ENCODE measurements at places on chromosomes 3 and 15.

DNA sequence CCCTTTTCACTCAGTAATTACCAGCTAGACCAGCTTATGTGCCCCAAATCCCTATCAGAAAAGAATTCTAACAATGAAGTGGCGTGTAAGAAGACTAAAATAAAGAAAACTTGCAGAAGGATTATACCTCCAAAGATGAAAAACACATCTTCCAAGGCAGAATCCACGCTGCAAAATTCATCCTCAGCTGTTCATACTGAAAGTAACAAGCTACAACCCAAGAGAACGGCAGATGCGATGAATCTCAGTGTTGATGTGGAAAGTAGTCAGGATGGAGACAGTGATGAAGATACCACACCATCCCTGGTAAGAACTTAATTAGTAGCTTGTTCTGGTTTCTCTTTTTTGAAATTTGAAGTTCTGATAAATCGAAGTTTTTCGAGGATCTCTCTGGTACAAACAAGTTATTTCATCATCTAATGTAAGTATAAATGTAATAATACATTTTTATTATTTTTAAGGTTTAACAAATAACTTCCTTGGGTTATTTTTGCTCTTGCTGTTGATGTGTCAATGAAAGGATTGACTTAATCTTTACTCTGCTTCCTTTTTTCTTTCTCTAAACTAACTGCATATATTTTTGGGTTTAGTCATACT, 1.4 kb downstream of the WDR76 start:
- no peak for DNase-seq

- peak; percentile 33 for DNase-seq
Observed at GRCh38 chr3:71006810-71007785, 576.4 kb downstream of the FOXP1 start.

DNA sequence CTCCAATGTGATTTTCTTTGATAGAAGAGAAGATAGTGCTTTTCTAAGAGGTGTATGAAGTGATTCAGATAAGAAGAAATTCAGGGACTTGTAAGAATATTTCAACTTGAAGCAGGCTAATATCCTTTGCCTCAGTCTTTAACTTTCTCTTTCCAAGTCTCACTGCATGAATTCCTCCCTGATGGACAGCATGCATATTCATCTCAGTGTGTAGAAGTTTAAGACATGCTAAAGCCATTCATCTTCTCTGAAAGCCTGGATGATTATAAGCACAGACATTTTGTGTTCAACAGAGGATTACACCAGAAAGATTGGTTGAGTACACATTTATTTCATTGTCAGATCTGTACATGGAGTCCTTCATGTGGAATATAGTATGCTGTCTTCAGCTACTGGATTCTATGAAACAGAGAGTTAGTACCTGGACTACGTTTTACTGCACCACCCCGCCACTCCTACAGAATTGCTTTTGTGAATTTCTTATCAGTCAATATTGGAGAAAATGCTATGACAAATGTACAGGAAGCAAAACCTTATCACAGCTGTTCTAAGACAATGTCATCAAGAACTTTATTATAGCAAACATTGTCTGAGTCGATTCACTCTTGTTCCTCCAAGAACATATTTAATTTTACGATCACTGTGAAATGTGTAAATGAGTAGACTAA, 1346.1 kb downstream of the OTOL1 start:
- DNase-seq, result no peak

- DNase-seq, result no peak
Observed at GRCh38 chr3:106533788-106534160, 665.0 kb upstream of the CBLB start.

DNA sequence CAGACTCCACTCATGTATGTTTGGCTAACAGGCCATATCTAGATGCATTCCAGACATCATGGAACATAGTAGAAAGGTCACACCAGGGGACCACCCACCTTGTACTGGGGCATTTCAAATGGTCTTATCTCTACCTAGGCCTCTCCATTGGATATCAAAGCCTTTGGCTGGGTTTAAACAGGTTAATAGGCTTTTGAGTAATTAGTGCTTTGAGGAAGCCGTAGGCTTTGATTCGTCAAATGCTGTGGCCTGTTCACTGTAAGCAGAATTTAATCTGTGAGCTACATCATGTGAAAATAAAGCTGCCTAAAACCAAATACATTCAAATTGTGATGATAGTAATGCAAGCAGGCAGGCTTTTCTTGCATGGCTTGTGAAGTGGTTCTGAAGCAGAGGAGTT, 129.5 kb downstream of the ST8SIA2 start:
- DNase-seq, result no peak

DNA sequence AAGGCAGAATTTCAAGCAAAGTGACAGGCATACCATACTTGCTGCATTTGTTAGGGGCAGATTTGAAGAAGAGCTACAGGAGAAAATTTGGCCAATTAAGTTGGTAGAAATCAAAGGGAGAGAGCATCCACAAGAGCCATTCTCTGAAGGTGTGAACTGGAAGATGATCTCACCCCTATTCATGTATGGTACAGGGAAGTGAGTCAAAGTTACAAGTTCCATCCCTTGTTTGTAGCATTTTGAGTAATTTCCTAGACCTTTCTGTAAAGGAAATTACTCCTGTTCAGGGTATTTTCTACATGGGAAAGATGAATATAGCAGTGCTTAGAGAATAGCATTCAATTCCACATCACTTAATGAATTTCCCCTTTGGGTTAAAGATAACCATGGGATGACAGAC, 28.4 kb downstream of the TTC14 start:
- DNase-seq, result no peak

DNA sequence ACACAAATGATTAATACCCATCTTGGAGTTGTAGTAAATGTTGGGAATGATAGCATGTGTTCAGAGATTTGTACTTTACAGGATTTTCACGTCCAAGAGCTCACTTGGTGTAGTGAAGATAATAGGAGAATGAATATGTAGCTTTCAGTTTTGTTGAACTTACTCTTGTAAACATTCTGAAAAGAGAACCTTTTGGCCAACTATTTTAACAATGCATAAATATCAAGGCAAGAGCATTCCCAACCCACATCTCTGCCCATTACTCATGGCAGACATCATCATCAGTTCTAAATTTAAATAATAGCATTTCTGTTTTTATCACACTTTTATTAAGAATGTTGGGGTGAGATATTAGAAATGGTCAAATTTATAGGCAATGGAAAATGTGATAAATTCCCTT, 465.2 kb upstream of the TPRG1 start:
- no peak for DNase-seq

DNA sequence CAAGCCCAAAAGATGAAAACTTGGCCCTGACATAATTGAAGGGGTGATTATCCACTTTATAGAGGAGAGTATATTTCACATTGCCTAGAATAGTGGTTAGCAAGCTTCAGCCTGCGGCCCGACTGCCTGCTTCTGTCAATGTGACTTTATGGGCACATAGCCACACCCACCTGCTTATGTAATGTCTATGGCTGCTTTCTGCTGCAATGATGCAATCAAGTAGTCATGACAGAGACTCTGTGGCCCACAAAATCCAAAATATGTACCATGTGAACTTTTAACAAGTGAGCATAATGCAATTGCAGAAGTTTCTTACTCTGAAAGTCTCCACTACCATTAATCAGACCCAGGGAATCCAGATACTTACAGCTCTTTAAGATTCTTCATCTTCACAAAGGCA, 103.1 kb downstream of the LRIG1 start:
- no peak for DNase-seq

GRCh38 chr15:99105514-99106341, 848 bp downstream of the SYNM start:
- DNase-seq, result peak; percentile 15

DNA sequence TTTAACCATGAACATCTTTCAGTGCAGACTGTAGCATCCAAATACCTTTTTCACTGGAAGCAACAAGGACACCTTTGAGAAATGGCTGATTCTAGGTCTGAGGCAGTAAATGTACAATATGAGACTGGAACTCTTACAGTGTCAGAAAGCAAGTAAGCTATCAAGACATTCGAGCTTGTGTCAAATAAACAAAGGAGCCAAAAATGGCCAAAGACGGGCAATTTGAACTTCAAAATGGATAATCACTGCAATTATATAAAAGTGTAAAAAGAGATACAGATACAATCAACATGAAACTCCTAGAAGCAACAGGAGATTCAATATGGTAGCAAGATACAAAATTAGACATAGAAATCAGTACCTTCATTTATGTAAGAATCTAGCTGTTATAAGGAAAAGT, 138.5 kb upstream of the CCDC54 start:
- no peak for DNase-seq

GRCh38 chr15:31024979-31025378, 33.6 kb upstream of the MTMR10 start:
- DNase-seq, result no peak

GRCh38 chr15:76330080-76330680, 6.4 kb upstream of the ISL2 start:
- DNase-seq, result no peak

DNA sequence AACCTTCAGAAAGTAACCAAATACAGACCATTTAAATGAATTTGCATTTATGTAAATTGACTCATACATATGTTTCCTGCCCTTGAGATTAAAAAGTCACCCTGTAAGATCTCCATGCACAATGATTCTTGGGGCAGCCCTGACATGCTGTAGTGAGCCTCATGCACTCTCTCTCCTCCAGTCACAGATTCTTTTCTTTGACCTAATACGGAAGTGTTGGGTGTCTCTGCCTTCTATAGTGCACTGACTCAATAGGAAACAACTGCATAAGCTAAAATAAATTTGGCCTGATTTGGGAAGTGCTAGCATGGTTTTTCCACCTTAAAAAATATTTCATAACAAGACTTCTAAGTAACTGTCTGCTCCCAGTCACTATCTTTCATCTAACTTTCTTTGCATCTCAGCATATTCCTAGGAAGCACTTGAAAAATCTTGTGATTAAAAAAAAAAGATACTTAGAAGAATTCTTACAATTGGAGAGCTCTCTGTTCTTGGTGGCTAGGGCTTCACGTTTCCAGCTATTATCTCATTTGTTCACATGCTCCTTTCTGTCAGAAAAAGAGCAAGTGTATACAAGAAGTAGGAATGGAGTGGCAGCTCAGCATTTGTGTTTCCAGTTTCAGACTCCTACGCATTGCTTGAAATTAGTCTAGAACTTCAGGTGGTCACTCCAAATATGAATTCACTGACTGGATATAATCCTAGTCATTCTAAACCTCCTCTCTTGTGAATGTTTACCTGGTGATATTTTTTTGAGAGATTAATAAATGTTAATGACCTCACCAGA, 207.9 kb upstream of the COL8A1 start:
- DNase-seq, result no peak

GRCh38 chr3:134253475-134254226, 3.0 kb upstream of the RYK start:
- DNase-seq, result no peak

DNA sequence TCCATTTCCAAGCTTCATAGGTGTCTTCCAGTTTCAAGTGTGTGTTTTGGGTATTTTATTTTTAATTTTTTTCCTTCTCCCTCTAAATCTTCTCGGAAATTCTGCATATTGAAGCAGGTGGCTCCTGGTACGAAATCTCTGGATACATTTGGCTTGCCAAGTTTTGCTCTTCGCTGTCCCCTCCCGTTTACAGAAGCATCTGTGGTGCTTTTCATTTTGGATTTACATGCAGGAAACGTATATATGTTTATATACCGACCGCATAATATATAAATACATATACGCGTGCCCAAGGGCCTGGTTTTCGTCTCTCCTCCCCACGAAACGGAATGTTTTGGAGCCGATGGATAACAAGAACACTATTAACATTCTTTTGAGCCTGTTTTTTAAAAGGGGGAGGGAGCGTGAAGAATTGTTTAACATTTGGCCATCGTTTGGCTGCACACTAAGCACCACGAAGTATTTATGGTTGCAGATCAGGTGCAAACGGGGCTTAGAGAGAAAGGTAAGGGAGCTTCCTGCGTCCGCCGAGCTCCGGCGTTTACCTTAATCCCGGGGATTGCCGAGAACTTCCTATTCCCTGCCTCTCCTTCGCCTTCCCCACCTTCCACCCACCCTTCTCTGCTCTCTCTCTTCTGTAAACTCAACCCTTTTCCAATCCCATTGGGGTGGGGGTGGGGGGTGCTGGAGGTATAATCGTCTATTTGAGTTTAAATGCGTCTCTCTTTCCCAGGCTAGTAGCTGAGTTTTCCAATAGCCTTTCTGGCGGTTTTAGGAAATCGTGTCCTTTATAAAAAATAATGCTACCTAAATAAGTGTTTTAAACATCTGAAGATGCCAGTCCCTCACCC, 1.1 kb upstream of the NLGN1 start:
- DNase-seq, result no peak

DNA sequence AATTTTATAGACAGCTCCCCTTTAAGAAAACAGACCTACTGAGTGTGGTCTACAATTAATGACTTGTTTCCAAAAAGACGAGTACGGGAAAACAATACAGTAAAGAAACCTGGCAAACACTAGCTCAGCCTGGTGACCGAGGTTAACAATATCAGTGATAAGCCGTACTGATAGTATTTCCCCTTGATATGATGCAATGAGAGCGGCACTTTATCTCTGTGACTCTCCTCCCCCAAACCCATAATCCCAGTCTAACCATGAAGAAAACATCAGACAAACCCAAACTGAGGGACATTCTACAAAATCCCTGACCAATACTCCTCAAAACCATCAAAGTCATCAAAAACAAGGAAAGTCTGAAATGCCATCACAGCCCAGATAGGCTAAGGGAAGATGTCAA, 8.2 kb downstream of the DENND4A start:
- no peak for DNase-seq

DNA sequence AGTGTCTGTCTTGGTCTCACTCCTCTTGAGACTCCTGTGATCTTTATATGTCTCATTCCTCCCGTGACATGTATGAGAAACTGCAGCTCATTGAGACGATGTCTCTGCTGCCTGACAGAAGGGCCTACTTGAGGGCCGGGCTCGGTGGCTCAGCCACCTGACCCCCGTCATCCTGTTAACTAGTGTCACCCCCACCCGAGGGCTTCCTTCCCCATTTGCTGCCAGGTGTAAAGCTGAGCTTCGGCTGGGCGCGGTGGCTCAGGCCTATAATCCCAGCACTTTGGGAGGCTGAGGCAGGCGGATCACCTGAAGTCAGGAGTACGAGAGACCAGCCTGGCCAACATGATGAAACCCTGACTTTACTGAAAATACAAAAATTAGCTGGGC, 12.7 kb downstream of the SEMA4B start:
- no peak for DNase-seq

GRCh38 chr15:27358751-27359434, 387.9 kb downstream of the GABRG3 start:
- no peak for DNase-seq

- DNase-seq, result no peak
Observed at GRCh38 chr3:105832644-105833043, 36.2 kb downstream of the CBLB start.

GRCh38 chr3:13210221-13210975, 137.2 kb upstream of the IQSEC1 start:
- no peak for DNase-seq
